ENCODE measurements at places on chromosomes 7 and 10.
A peak's percentile ranks its signal among the peaks of the same experiment; 100 is the strongest.

DNA sequence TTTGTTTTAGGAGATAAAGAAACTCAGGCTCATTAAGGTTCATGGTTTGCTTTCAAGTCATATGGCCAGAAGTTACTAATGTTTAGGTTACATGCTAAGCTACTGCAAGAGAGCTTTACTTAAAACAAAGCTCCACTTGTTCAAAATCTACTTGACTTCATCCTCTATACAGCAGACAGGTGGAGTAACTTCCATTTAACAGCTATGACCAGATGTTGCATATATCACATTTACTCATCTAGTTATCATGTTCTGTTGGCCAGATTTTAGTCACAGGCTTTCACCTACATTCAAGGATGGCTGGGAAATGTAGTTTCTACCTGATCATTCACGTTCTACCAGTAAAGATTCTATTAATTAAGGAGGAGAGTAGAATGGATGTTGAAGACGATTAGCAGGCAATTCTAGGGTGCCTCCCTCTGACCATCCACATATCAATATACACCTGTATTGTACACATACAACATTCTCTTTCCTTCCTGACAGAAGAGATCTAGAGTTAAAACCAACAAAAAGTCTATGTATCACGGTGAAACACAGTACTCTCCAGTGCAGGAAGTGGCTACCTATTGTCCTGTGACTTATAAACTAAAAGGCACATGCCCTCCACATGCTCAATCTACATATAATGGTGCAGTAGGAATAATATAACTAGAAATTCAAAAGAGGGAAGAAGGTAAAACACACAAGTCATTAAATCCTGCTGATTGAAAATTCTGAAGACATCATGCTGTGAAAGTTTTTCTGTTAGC, 488.0 kb downstream of the MDFIC start:
- no peak for DNase-seq

DNA sequence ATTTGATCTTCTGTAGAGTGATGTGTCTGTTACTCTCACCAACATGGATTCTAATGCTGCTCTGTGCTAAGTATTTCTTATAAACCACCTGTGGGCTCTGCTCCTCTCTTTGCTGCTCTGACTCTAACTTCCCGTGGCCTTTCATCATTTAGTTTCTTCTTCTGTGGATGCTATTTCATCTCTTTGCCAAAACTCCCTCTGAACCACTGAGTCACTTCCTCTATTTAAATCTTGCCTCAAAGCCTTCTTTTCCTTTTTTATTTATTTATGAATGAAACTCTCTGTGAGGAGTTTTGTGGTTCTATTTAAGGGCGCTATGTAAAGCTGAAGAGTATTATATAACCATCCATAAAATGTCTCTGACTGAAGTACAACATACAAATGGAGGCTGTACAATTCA, 538.5 kb downstream of the SUGCT start:
- peak; percentile 70 for DNase-seq

DNA sequence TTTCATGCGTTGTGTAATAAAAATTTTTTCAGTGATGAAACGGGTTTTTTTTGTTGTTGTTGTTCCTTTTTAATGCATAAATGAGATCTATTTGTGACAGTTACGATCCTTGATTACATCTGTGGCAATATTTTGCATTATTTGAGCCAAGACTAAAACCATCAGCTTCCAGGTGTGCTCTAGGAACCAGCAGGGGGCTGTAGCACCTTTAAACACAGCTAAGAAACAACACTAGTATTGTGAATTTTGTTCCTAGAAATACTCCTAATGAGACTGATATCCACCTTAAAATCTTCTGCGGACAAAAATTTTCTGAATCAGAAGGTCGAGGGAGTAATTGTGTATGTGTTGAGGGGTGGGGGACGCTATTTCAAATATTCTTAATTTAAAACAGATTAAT, 52.6 kb downstream of the FGFBP3 start:
- no peak for DNase-seq

DNA sequence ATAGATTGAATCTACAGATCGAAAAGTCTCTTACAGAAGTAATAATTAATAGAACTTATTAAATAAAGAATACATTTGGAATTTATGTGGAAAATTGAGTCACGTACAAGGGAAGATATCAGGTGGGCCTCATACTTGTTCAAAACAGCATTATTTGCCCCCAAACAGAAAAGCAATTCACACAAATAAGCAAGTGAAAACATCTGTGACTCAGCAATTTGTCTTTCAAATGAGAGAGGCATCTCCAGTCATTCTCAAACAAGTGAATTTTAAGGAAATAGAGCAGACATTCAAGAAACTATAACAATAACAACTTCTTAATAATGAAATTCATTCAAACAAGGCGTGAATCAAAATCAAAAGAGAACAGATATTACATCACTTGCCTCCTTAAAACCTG, 50.1 kb downstream of the SEMA3A start:
- DNase-seq: no peak

DNA sequence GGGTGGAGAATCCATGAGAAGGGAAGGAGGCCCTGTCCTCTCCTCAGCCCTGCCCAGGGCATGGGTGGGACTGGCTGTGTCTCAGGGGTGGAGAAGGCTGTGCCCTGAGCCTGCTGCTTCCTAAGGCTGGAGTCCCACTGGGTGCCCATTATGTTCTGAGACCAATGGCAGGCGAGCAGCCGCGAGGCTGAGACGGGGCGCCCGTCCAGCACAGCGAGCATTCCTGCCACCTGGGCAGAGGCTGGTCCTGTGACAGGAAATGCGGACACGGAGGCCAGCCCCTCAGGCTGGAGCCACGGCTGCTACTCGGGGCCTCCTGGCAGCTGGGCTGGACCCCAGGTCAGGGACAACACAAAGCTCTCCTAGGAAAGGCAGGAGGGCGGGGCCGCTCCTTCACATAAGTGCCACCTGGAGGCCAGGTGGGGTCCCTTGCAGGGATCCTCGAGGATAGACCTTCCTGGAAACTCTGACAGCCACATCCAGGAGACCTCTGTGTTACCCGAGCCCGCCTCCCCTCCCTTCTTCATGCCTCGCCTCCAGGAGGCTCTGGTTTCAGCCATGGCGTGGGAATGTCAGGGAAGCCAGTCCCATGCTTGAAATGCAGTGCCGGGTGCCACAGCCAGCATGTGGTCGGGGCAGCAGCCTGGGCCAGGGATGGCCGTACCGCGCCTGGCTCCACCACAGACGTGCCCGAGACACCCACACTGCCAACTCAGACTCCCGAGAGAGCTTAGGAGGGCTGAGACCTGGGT, 173.9 kb downstream of the USP6NL start:
- no peak for DNase-seq
